ENCODE measurements at places on chromosomes 5 and 9. TPM values are rescaled to one million over a fixed set of nuclear protein-coding genes. Genes with fewer than 3 reads are reported as not detected.

- DNase-seq, result no peak
Measured at GRCh38 chr5:1217596-1218206, 7.5 kb upstream of the SLC6A18 start.

GRCh38 chr5:93395010-93395409 is 186.0 kb downstream of the NR2F1-AS1 start:
- no peak for DNase-seq

- no peak for DNase-seq
Measured at GRCh38 chr9:34552986-34553385, 30.2 kb upstream of the ENHO start.

The PROB1 gene
- total RNA-seq, result under 0.01 TPM

The PDE4D gene
- total RNA-seq, result 9.2 TPM

DNA sequence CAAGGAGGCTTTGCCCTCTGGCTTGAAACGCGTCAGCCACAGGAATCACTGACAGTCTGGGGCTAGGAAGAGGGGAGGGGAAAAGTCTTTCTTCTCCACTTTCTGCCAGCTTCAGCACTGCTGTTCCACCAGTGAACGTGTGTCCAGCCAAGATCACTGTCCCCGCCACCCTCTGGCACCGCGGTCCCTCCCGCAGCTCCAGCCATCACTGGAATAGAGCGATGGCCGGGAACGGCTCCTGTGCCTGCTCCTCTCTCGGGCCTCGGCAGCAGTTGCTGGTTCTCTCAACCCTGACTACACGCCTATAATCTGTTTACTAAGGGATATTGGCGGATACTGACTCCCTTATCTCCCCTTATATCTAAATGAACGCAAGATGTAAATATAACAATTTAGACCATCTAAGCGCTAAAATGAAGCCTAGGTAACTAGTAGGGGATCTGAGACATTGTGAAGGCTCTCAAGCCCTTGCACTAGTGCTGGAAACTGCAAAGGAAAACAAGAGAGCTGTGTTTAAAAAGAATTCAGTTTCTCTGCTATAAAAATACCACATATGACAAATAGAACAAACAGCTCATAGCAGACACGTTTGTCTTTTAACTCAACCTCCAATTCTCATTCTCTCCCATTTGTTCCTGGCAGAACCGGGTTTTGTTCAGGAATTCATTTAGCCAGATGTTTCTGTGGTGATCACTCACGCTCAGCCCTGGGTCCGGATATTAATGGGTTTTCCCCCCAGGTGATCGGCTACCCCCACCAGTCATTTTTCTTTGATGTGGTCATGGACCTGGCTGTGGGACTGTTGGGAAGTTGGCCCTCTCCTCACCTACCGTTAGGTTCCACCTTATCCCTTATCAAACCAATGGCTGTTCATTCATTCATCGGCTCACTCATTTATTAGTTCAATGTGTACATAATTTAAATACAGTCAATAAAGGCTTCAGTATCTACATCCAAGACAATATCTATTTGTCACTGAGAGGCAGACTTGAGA is 149.8 kb downstream of the MED10 start:
- no peak for DNase-seq
